ENCODE measurements at places on chromosomes 12 and 14.

- no peak for DNase-seq
Measured at GRCh38 chr14:68474741-68475140, 318.1 kb downstream of the ZFP36L1 start.

- no peak for DNase-seq
Measured at GRCh38 chr12:98156697-98157096, 358.7 kb upstream of the TMPO start.

DNA sequence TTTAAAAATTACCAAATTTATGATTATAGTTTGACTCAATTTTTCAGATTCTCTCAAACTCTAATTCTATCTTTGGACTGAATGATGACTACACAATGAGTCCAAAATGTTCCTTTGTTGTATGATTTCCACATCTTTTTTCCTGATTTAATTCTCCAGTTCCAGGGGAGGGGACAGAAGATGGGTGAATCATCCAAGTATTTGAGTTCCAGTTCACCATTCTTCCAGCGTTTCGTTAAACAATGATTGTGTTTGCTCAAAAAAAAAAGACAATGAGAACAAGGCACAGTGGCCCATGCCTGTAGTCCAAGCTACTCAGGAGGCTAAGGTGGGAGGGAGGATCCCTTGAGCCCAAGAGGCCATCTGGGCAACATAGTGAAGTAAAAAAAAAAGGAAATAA, 23.8 kb downstream of the BAZ1A start:
- no peak for DNase-seq

- no peak for DNase-seq
Measured at GRCh38 chr12:132695431-132695830, 8.0 kb downstream of the PXMP2 start.

GRCh38 chr14:103685276-103686211, 29.7 kb downstream of the XRCC3 start:
- DNase-seq: peak; percentile 63

DNA sequence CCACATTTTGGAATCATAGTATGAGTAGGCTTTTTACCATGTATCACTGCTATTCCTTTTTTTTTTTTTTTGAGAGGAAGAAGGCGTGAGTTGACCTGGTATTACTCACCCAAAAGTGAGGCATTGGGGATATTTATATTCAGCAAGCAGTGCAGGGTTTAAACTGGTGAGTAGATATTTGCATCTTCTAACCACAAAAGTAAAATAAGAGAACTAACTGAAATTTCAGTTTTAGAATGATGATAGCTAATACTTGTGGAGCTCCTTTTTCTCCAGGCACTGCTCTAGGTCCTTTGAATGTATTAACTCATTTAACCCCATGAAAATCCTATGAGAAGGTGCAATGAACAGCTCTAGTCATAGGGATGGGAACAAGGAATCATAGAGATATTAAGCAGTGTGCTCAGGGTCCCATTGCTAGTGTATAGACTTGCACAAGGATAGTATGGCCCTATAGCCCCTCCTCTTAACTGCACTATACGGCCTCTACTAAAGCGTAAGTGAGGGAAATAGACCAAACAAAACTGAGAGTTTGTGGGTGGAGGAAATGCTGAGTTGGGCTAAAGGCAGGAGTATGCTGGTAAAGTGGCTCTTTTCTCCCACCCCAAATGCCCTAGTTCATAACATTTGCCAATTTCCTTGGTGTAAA, 104.3 kb upstream of the MAX start:
- DNase-seq: no peak

- DNase-seq: no peak
Measured at GRCh38 chr14:101939646-101940170, 24.7 kb upstream of the DYNC1H1 start.

GRCh38 chr12:92558806-92559205, 144.0 kb upstream of the PLEKHG7 start:
- DNase-seq: no peak

- no peak for DNase-seq
Measured at GRCh38 chr12:109730306-109731145, 16.9 kb downstream of the FAM222A start.

DNA sequence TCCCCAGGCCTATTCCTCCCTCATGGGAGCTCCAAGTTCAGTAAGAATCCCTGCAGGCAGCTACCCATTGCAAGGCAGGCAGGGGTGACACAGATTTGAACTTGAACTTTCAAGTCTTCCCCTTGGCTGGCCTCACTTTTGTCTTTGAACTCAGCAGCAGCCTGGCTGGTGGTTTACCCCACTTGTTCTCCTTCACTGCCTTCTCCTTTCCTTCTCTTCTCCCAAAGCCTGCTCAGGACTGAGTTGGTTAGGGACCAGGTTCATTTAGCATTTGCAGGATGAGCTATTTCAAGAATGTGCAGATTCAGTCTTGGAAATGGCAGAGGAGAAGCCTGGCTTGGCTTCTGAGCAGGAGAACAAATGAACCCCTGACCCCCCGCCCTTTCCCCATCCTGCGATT, 67.7 kb upstream of the TBX3 start:
- no peak for DNase-seq

DNA sequence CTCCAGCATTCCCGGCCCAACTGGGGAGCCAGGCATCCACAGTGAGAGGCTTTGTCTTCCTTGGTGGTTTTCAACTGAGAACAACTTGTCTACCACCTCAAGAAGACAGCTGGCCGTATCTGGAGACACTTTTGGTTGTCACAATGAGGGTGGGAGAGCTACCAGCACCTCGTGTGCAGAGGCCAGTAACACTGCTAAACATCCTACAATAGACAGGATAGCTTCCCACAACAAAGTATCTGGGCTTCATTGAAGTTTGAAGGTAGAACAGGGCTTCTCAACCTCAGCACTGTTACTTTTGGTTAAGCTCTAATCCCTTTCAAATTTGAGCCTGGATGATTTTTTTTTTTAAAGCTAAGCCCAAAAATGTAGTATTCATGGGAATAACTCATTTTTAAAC, 10.9 kb downstream of the SLC7A8 start:
- DNase-seq: no peak

DNA sequence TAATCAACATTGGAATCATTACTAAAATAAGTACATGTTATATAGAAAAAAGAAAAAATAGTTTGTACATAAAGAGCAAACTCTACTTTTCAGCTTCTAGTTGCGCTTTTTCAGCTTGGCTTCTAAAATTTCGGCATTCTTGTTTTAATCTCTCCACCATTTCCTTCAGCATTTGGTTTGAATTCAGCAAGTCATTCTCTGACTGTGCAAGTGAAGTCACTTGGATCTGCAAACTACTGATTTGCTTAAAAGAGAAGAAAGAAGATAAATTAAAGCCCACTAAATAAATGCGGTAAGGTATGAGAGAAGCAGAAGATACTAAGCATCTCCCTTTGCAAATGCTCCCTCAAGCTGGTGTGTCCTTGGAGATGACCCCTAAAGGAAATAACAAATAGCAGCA, 126.3 kb downstream of the CEP83 start:
- DNase-seq: no peak
